ENCODE measurements at places on chromosomes 4 and X.

DNA sequence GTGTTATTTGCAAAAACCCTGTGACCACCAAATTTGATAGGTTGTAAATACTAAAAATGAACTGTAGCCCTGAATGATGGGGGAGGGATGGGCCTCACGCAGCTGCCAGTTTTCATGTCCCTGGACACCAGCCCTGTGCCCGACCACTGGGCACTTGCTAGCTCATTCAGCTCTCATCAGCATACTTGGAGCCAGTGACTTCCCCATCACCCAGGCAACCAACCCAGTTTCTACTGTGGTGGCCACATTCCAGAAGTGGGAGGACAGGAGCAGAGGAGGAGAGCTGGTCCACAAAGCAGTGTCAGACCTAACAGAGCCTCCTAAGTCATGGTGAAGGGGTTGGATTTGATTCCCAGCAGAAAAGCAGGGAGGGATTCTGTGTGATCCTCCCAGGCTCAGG, 128.2 kb downstream of the CPEB2 start:
- DNase-seq, result no peak

DNA sequence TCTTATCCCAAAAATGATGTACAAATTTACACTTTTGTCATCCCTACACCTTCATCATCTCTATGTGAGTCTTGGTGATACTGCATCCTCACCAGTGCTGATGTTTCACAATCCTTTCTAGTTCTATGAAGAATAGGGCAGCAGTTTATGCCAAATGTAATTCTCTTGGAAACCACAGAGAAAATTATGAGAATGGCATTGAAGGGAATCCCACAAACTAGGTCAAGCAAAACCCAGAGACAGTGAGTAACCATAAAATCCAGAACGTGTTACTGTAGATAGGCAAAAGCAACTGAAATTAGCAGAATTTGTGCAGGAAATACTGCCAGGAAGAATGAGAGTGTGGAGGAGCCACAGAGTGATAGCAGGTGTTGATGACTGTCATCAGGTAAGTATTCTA, 24.5 kb downstream of the IL15 start:
- DNase-seq, result no peak

- DNase-seq, result no peak
Measured at GRCh38 chrX:153989973-153990655, 17.6 kb downstream of the TMEM187 start.

- DNase-seq, result no peak
Measured at GRCh38 chr4:81135501-81135900, 79.5 kb downstream of the PRKG2 start.

GRCh38 chr4:140932501-140933045, 176.4 kb upstream of the TBC1D9 start:
- no peak for DNase-seq

GRCh38 chr4:121454251-121454979, 73.6 kb upstream of the QRFPR start:
- no peak for DNase-seq

- DNase-seq, result no peak
Measured at GRCh38 chr4:151266497-151266896, 10.5 kb upstream of the PRSS48 start.

GRCh38 chr4:8281519-8282133, 12.1 kb downstream of the HTRA3 start:
- DNase-seq, result no peak

DNA sequence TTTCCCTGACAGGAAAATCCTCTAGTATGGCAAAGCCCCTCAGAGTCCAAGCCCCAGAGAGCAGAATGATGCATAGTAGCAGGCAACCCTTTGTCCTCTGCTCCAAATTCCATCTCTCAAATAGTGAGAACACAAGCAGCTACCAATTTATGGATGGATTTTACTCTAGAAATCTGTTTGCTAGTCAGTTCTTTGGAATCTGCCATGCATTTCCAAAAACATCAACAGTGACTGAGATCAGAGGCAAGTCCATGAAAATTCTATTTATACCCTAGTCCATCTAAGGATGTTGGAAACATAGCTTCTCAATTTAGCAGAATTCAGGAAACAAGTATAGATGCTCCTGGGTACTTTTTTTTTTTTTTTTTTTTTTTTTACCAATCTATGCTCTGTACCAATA, 10.0 kb upstream of the CC2D2A start:
- DNase-seq, result no peak

GRCh38 chr4:151901631-151902030, 140.8 kb upstream of the GATB start:
- DNase-seq, result no peak

DNA sequence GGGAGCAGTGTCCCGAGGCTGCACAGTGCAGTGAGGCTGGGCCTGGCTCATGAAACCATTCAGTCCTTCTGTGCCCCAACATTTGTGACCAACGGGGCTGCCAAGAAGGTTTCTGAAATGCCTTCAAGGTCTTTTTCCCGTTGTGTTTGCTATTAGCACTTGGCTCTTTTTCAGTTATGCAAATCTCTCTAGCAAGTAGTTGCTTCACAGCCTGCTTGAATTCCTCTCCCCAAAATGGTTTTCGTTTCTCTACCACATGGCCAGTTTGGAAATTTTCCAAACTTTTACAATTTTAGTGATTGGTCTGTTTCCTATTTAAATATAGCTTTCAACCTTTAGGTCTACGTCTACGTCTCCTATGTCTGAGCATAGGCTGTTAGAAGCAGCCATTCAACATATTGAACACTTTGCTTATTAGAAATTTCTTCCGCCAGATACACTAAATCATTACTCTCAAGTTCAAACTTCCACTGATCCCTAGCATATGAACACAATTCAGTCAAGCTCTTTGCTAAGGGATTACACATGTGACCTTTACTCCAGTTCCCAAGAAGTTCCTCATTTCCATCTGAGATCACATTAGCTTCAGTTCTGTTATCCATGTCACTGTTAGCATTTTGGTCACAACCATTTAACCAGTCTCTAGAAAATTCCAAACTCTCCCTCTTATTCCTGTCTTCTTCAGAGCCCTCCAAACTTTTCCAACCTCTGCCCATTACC, 901.8 kb downstream of the GLUD2 start:
- DNase-seq, result no peak

DNA sequence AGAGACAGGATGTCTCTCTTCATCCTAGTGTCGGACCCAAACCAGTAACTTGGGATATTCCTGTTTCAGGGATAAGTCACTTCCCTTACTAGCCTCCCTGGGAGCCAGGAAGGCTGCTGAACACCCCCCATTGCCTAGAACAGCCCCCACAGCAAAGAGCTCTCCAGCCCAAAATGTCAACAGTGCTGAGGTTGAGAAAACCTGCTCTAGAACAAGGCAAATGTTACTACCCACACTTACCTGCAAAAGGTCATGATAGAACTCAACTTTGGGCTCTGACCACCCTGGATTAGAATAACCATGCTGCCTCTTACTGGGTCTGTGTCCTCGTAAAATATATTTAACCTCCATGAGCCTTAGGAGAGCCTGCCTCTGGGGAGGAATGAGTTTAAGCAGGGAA, 20.3 kb downstream of the BEX3 start:
- no peak for DNase-seq

DNA sequence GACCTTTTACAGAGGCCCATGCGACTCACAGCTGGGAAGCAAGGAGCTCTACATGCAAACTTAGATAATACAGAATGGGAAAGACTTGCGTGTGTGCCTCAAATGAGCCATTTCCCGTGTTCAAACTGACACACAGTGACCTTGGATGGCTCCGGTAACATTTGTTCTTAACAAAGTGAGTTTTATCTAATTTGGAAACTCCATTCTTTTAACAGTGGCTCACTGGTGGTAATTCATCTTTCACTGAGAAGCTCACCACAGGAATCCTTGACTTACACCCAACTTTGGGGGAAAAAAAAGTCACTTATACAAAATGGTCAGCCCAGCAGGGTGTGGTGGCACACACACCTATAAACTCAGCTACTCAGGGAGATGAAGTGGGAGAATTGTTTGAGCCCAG, 190.6 kb downstream of the LDB2 start:
- DNase-seq, result no peak

- no peak for DNase-seq
Measured at GRCh38 chr4:16687845-16688244, 210.6 kb downstream of the LDB2 start.

DNA sequence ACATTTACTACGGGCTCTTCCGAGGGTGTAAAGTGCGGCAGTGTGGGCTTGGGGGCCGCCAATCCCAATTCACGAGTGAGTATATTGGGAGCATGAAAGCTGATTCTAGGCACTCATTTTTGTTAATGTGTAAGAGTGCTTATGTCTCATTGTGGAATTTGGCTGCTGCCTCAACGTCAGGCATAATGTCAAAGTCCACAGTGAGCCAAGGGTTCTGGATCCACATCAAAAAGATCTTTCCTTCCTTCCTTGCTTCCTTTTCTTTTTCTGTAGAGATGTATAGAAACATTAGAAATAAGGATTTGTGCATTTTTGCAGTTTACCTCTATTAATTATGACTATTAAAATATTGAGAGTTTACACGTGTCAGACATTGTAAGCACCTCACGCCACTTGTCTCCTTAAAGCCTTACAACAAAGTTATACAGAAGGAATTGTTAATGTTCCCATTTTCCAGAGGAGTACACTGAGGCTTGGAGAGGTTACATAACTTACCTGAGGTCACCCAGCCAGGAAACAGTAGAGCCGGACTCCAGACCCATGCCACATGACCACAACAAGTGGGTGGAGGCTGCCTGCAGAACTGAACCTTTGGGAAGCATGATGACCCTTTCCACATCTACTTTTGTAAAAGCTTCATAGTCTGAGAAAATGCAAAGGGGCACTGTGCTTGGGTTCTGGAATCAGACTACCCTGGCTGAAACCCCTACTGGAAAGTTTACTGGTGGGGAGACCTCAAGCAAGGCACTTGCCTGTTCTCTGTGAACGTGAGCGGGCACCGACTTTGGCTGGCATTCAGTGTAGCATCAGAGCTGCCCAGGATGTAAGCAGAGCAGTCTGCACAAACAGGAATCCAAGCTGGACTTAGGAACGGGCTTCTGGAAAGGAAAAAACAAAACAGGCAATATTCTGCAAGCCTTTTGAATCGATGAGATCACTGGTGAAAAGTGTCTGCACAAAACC, 761 bp downstream of the CLRN2 start:
- DNase-seq, result no peak

GRCh38 chr4:87103691-87104187, 116.7 kb downstream of the KLHL8 start:
- DNase-seq, result no peak

Data from stimulated activated CD8-positive, alpha-beta memory T cell treated with anti-CD3 and anti-CD28 coated beads, Interleukin-4, amount 100 ng/mL, for 1 hour (primary cell).